ENCODE measurements at places on chromosomes 3 and 15. TPM values are rescaled to one million over a fixed set of nuclear protein-coding genes. Genes with fewer than 3 reads are reported as not detected.

TUSC7 gene
- not detected for total RNA-seq

XIRP1 gene
- total RNA-seq = not detected

ROPN1 gene
- total RNA-seq = not detected

AQP9 gene
- total RNA-seq = 0.09 TPM

ARPIN gene
- total RNA-seq = 7.1 TPM

GOLGA8Q gene
- 2.0 TPM for total RNA-seq

GOLGA6L25 gene
- not detected for total RNA-seq

TM4SF4 gene
- not detected for total RNA-seq

PLA2G4B gene
- 3.8 TPM for total RNA-seq

SERINC4 gene
- total RNA-seq = not detected

SNTN gene
- total RNA-seq = not detected

DNAJA4 gene
- total RNA-seq = not detected

CD86 gene
- not detected for total RNA-seq

SLC9C1 gene
- not detected for total RNA-seq

PPM1L gene
- total RNA-seq = 1.7 TPM

PLSCR5 gene
- not detected for total RNA-seq

TLR9 gene
- not detected for total RNA-seq

FHIT gene
- total RNA-seq = 18.7 TPM

RASL12 gene
- not detected for total RNA-seq

TMED3 gene
- 70.0 TPM for total RNA-seq

ST8SIA2 gene
- not detected for total RNA-seq

GPR87 gene
- 51.8 TPM for total RNA-seq

TRH gene
- not detected for total RNA-seq
